ENCODE measurements at places on chromosomes 6 and 20.

DNA sequence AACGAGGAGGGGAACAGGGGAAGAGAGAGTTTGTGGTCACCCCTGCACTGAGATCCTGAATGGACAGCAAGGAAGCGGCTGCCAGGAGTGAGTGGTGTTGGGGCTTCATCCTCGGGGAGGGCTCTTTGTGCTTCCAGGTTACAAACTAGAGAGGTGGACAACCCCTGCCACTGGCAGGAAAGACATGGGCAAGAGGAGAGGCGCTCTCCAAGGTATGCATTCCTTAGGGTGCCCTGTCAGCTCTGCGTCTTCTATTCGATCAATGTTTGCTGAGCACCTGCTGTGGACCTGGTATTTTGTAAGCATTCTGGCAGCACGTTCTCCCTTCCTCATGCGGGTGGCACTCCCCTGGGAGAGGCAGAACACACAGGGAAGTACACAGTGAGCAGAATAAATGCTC is 93.6 kb downstream of the CDH4 start:
- no peak for DNase-seq

- DNase-seq, result no peak
Observed at GRCh38 chr6:13302751-13303667, 25.3 kb downstream of the TBC1D7 start.

DNA sequence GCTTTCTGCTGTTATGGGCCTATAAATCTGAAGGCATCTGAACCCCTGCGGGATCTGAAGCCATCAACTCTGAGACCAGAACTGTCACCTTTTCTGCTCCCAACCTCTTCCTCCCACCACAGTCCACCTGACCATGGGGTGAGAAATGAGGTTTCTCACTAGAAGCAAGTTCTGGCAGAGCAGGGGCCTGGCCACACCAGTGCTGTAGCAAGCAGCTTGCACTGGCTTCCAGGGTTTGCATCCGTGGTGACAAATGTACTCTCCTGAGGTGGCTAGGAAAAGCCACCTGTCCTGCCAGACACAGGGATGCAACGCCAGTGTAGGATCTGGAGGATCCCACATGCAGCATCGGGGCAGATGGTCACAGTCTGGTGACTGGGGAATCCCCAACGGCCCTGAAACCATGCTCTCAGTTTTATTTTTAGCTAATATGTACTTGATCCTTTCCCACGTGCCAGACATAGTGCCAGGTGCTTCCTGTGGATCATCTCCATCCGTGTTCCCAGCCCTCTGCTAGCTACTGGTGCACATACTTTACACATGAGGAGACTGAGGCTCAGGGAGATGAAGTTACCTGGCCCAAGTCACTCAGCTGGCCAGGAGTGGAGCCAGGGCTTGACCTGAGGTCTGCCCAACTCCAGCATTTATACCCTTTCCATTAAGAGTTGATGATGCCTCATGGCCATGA is 122.1 kb upstream of the SPACA1 start:
- DNase-seq, result no peak

DNA sequence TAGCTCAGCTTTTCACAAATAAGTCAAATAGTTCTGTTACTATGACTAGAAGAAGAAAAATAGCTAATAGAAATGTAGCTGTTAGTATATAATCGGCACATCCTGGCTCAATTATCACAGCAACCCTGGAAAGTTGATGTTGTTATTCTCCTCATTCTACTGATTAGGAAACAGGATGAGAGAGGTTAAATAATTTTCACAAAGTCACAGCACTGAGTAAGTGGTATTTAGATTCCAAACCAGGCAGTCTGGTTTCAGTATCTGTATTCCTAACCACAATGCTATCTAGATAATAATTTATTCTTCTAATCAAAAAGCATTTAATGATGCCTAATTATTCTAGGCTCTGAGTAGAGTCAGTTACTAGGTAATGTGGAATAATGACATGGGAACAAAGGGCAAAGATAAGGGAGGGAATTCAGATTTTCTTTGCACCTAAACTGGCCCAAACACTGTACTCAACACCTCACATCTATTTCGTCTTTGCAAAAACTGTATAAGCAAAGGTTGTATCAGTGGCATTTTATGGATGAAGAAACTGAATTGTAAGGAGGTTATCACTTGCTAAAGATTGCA is 51.3 kb downstream of the PDE7B start:
- no peak for DNase-seq

DNA sequence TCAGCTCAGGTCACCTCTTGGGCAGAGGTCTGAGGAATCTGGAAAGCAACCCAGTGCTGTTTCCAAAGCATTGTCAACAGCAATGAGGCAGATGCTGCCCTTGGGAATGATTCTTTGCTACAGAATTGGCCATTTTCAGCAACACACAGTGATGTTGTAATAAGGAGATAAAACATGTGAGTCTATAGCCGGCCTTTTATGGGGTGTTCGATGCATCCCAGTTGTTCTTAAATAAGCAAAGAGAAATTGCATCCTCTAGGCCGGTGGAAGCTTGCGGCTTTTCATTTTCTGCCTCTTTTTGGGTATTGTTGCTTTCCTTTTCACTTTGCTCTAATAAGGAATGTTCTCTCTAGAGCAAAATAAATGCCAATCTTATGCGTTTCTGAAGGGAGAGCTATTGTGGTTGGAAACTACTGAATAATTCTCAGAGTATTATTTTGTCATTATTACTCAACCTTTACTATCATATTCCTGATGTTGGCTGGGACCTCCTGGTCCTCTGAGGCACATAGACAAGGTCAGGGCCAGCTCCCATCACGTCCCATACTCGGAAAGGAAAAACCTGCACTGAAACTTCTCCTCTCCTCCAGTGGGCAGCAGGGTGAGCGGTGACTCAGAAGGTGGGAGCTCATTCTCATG is 214.2 kb downstream of the CDH26 start:
- no peak for DNase-seq

GRCh38 chr6:106634565-106634964 is 5.2 kb downstream of the QRSL1 start:
- DNase-seq, result no peak

DNA sequence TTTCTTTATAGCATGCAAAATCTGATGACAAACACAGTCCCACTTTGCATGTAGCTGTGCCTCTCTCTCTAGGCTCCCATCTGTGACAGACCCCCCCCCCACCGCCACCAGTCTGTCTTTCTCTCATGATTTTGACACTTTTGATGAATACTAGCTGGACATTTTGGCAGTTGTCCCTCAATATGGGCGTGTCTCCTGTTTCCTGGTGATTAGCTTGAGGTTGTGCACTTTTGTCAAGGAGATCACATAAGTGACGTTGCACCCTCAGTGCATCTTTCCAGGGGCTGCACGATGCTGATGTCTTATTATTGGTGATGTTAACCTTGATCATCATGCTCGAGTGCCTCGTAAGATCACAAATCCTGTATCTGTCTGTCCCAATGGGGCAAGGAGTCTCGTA is 155.1 kb downstream of the EYA2 start:
- DNase-seq, result no peak

DNA sequence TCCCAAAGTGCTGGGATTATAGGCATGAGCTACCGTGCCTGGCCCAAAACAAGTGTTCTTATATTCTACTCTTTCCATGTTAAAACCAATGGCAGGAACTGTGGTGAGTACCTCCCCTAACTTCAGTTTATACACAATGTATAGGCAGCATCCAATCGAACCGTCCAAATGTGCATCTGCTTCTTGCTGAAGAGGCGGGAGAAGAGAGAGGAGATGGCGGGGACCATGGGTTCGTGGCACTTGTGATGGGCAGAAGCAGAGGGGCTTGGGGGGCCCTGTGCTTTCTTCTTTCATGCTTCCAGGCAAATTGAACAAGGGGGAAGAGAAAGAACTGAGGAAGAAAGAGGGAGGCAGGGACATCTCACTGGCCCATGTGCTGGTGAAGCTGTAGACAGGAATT is 11.2 kb upstream of the TCFL5 start:
- no peak for DNase-seq

Measured in nephron progenitor cell (in vitro differentiated cells).